Osteoblast (primary cell): ENCODE measurements at places on chromosomes 5 and 9. TPM values are rescaled to one million over a fixed set of nuclear protein-coding genes. Genes with fewer than 3 reads are reported as not detected.

GRCh38 chr5:89087551-89088318, 204.8 kb upstream of the MEF2C start:
- no peak overlapping the region for H3K27ac ChIP-seq
- no peaks in the 10 kb centered on the region for H3K4me1 ChIP-seq
- no peak overlapping the region for H3K4me3 ChIP-seq
- H3K27me3 ChIP-seq: no peaks in the 10 kb centered on the region

GRCh38 chr5:110338341-110339083, 388.0 kb downstream of the TMEM232 start:
- DNase-seq: no peak
- no peaks in the 10 kb centered on the region for H3K36me3 ChIP-seq
- peaks cover 3% of the 10 kb centered on the region for H3K4me1 ChIP-seq
- no peak overlapping the region for H3K27ac ChIP-seq
- no peak overlapping the region for H3K4me3 ChIP-seq
- H3K27me3 ChIP-seq: no peaks in the 10 kb centered on the region

GRCh38 chr5:35776757-35777156, 79.9 kb upstream of the IL7R start:
- no peak for DNase-seq
- H3K36me3 ChIP-seq: no peaks in the 10 kb centered on the region
- no peak overlapping the region for H3K4me3 ChIP-seq
- H3K4me1 ChIP-seq: peaks cover 29% of the 10 kb centered on the region
- H3K27me3 ChIP-seq: no peaks in the 10 kb centered on the region

PAIP2 gene
- 42.4 and 47.8 TPM in 2 replicates for total RNA-seq

GRCh38 chr9:36676778-36677485, 104.2 kb downstream of the MELK start:
- H3K4me1 ChIP-seq: peaks cover 4% of the 10 kb centered on the region
- no peak for DNase-seq
- no peak overlapping the region for H3K4me3 ChIP-seq
- H3K27me3 ChIP-seq: no peaks in the 10 kb centered on the region
- no peaks in the 10 kb centered on the region for H3K36me3 ChIP-seq

GRCh38 chr5:60026161-60026560, 132.6 kb upstream of the PDE4D start:
- no peaks in the 10 kb centered on the region for H3K27me3 ChIP-seq
- H3K36me3 ChIP-seq: no peaks in the 10 kb centered on the region
- no peaks in the 10 kb centered on the region for H3K4me1 ChIP-seq
- no peak overlapping the region for H3K27ac ChIP-seq

DNA sequence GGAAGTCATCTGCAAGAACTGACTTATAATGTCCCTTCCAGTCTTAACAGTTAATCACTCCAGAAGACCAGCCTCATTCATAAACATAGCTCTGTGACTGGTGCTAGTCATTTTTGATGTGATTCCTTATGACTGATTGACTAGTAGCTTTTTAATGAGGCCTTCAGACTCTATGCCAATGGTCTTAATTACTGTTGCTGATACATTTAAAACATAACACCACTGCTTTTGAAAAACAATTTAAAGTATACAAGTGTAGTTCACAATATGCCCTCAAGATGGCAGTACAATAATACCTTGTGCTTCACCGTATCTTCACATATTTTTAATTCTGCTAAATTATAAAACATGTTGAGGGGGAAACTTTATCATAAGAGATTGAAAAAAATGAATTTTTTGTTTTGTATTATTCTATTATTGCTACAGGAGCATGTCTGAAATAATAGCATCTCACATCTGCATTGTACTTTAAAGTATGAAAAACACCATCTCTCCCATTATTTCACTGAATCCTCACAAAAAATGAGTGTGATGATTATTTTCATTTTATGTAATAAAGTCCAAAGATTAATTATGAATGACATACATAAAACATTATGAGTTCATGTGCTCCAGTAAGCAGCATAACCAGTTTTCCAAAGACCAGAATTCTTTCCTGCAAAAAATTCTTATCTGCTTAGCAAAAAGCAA, 55.2 kb upstream of the SHISAL2B start:
- no peak for DNase-seq
- peaks cover 7% of the 10 kb centered on the region for H3K4me1 ChIP-seq
- no peaks in the 10 kb centered on the region for H3K36me3 ChIP-seq
- no peak overlapping the region for H3K27ac ChIP-seq

DNA sequence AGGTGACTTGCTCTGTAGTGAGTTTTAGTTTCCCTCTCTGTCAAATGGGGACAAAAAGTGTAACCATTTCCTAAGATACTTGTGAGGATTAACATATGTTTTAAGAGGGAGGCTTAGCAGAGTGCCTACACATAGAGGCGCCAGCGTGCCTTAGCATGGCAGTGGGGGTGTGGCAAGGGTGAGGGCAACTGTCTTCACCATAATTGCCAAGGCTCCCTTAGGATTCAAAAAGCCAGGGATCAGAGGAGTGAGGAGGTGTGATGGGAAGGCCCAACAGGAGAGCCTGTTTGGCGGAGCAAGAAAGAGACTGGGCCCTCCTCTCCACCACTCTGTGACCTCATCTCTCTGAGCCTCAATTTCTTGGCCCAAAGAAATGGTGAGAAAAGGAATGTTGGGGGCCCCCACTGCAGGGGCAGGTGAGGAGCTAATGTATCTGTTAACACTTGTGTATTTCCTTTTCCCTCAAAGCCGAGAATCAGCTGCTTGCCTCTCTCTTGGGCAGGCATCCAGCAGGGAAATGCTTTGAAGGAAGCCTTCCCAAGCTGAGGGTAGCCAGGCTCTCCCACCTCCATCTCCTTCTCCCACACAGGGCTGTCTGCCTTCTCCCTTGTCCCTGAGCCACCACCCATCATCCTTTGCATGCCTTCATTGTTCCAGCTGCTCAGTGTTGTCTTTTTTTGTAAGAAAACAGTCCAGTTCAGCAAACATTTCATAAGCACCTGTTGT, 76.0 kb downstream of the DAB2IP start:
- DNase-seq: peak; percentile 57
- H3K27me3 ChIP-seq: no peaks in the 10 kb centered on the region
- no peak overlapping the region for H3K4me3 ChIP-seq

- H3K27me3 ChIP-seq: no peaks in the 10 kb centered on the region
- H3K36me3 ChIP-seq: no peaks in the 10 kb centered on the region
- no peak overlapping the region for H3K4me3 ChIP-seq
- H3K4me1 ChIP-seq: peaks cover 3% of the 10 kb centered on the region
Measured at GRCh38 chr9:79357616-79358015, 214.1 kb upstream of the TLE4 start.

BSPRY gene
- total RNA-seq: not detected in 2 replicates

DNA sequence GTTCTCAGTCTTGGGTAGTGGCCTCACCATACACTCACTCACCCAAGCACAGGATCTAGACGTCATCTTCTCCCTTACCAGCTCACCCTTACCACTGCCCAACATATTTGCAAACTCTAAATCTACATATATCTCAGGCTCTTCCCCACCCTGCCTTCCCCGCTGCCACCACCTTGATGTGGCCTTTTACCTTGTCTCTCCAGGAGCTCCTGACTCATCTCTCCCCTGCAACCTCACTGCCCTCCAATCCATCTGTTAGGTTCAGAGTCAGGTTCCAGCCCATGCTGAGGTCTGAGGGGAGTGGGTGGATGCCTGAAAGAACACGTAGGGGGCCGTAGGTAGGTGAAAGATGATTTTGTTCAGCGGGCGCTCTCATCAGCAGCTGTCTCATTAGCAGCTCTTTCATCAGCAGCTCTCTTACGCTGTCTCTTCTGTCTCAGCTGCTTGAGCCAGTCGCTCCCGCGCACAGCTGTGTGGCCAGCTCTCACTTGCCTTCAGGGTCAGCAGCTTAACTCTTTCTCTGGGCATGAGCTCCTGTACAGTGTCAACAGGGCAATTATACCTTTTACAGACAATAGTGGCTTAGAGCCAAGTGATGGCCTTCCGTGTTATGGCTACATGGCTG, 23.1 kb upstream of the CKMT2 start:
- DNase-seq: no peak
- no peak overlapping the region for H3K4me3 ChIP-seq
- H3K36me3 ChIP-seq: no peaks in the 10 kb centered on the region
- no peak overlapping the region for H3K27ac ChIP-seq
- no peaks in the 10 kb centered on the region for H3K27me3 ChIP-seq
- H3K4me1 ChIP-seq: no peaks in the 10 kb centered on the region

GRCh38 chr5:155728146-155728856, 598.7 kb upstream of the SGCD start:
- peak; percentile 89 for DNase-seq
- H3K36me3 ChIP-seq: no peaks in the 10 kb centered on the region
- no peaks in the 10 kb centered on the region for H3K4me1 ChIP-seq
- peak overlapping the region; percentile 55 for H3K4me3 ChIP-seq

DNA sequence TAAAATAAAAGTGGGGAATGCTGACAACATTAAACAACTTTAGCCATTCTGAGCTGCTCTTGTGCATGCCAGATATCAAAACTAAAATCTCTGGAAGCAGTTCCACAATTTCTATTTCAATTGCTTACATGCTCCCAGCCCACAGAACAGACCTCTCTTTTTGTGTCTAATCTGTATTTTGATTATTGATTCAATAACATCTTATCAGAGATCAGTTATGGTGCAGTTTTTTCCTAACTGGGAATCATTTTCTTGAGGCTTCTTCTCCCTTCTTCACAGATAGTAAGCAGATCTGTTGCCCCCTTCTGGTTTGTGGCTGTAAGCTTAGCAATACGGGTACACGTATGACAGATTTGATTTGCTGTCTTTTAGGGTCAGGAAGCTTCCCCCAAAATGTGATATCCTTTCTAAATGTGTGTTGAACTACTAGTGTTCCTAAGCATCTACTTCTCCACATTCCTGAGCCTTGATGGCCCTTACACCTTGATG, 39.4 kb downstream of the MRPS27 start:
- peak; percentile 50 for DNase-seq
- H3K36me3 ChIP-seq: no peaks in the 10 kb centered on the region
- no peak overlapping the region for H3K4me3 ChIP-seq
- H3K4me1 ChIP-seq: peaks cover 29% of the 10 kb centered on the region
- no peaks in the 10 kb centered on the region for H3K27me3 ChIP-seq
- H3K27ac ChIP-seq: peak overlapping the region; percentile 74

FBXL17 gene
- 19.5 and 21.5 TPM in 2 replicates for total RNA-seq

ELP1 gene
- 23.0 and 24.2 TPM in 2 replicates for total RNA-seq

WWC1 gene
- 0.88 and 1.4 TPM in 2 replicates for total RNA-seq

- no peak overlapping the region for H3K27ac ChIP-seq
- H3K4me1 ChIP-seq: no peaks in the 10 kb centered on the region
- H3K27me3 ChIP-seq: no peaks in the 10 kb centered on the region
- no peak for DNase-seq
Measured at GRCh38 chr9:24614070-24614469, 68.4 kb upstream of the IZUMO3 start.

DNA sequence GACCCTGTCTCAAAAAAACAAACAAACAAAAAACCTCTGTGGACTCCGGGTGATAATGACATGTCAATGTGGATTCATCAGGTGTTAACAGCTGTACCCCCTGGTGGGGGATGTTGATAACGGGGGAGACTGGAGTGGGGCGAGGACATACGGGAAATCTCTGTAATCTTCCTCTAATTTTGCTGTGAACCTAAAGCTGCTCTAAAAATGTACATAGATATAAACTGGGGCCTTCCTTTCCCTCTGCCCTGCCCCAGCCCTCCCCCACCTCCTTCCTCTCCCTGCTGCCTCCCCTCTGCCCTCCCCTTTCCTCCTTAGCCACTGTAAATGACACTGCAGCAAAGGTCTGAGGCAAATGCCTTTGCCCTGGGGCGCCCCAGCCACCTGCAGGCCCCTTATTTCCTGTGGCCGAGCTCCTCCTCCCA, 1.4 kb upstream of the CEL start:
- H3K4me3 ChIP-seq: no peak overlapping the region
- no peaks in the 10 kb centered on the region for H3K27me3 ChIP-seq
- H3K4me1 ChIP-seq: peaks cover under 1% of the 10 kb centered on the region
- H3K27ac ChIP-seq: no peak overlapping the region
- peak; percentile 26 for DNase-seq

GRCh38 chr5:172758077-172758833, 12.7 kb downstream of the DUSP1 start:
- no peaks in the 10 kb centered on the region for H3K36me3 ChIP-seq
- H3K4me3 ChIP-seq: peak overlapping the region; percentile 38
- H3K4me1 ChIP-seq: peaks cover 13% of the 10 kb centered on the region
- peak overlapping the region; percentile 92 for H3K27ac ChIP-seq
- DNase-seq: peak; percentile 98
- H3K27me3 ChIP-seq: no peaks in the 10 kb centered on the region

DNA sequence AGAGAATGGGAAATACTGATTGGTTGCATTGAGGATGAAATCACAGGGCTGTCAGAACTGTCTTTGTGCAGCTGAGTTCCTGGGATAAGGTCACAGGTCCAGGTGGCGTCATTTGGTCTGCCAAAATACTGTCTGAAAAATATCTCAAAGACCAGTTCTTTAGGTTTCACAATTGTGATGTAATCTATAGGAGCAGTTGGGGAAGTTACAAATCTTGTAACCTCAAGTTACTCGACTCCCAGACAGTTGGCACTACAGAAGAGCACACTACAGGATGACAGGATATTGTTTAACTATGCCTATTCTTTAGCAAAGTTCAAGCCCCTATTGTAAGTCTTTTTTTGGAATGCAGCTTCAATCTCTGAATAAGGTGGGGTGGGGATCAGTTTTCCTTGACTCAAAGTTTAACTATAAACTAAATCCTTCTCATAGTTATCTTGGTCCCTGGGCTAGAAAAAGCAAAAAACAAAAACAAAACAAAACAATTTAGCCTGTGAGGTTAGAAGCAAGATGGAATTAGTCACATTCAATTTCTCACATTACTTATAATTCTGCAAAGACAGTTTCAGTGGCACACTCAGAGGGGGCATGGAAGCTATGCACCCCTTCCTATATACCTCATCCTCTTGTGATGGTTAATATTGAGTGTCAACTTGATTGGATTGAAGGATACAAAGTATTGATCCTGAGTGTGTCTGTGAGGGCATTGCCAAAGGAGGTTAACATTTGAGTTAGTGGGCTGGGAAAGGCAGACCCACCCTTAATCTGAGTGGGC, 276.0 kb downstream of the AUH start:
- H3K27ac ChIP-seq: no peak overlapping the region
- no peak overlapping the region for H3K4me3 ChIP-seq
- no peak for DNase-seq
- H3K27me3 ChIP-seq: no peaks in the 10 kb centered on the region
- H3K36me3 ChIP-seq: no peaks in the 10 kb centered on the region
